ENCODE measurements at places on chromosomes 1 and 21.

GRCh38 chr1:63255153-63255552, 67.2 kb upstream of the FOXD3 start:
- DNase-seq, result no peak

DNA sequence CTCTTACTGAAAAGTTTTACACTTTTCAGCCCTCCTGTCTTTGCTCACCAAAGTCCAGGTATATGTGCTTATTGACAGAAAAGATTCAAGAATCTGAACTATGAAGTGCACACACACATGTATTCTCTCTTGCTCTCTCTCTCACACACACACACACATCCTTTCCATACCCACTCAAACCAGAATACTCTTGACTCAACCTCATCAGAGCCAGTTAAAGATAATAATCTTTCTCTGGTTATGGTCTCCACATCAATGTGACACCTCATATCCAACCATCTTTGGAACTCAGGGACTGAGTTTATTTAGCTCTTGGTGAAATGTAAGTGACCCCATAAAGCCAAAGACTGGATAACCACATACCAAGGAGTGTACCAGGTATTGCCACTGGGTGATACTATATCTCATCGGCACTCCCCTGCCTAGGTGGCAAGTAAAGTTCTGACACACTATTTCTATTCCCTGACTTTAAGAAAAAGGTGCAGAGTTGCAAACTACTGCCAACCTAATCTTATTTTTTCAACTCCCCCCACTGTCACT, 24.9 kb upstream of the RGS8 start:
- no peak for DNase-seq

DNA sequence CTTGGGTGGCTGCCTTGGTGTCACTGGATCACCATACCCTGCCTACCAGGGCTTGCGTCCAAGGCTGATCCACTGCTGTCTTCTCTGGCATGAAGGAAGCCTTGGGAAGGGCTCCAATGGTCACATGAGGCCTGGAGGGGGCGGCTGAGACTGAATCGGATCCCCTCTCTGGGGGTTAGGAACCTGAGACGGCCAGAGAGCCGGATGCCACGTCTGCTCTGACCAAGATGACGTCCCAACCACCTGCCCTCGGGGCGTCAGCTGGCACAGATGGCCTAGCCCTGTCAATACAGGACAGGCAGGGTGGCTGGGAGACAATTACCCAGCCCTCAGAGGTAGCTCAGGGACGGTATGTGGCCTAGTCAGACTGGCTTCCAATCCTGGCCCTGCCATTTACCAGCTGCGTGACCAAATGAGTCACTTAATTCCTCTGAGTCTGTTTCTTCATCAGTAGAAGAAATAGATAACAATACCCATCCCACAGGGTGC, 5.4 kb downstream of the TRIM62 start:
- no peak for DNase-seq

- DNase-seq, result no peak
Observed at GRCh38 chr1:12665511-12665910, 21.6 kb downstream of the AADACL4 start.

- no peak for DNase-seq
Observed at GRCh38 chr21:44089001-44089911, 17.9 kb upstream of the PWP2 start.

DNA sequence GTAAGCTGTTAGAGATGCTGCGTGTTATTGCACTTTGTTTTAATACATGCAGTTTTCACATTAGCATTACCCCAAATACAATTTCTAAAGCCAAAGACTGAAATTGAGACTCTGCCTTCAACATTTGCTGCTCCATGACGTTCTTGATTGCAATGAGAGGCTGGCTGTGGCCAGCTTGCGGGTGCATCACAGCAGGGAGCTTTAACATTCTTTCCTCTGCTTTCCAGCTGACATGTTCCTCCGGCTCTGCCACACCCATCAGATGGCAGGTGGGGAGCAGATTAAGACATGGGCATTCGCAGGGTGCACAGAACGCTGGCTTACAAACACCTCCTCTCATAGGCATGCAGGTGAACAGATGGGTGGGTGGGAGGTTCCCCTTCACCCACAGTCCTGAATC, 314.1 kb downstream of the DISC1 start:
- DNase-seq, result no peak

DNA sequence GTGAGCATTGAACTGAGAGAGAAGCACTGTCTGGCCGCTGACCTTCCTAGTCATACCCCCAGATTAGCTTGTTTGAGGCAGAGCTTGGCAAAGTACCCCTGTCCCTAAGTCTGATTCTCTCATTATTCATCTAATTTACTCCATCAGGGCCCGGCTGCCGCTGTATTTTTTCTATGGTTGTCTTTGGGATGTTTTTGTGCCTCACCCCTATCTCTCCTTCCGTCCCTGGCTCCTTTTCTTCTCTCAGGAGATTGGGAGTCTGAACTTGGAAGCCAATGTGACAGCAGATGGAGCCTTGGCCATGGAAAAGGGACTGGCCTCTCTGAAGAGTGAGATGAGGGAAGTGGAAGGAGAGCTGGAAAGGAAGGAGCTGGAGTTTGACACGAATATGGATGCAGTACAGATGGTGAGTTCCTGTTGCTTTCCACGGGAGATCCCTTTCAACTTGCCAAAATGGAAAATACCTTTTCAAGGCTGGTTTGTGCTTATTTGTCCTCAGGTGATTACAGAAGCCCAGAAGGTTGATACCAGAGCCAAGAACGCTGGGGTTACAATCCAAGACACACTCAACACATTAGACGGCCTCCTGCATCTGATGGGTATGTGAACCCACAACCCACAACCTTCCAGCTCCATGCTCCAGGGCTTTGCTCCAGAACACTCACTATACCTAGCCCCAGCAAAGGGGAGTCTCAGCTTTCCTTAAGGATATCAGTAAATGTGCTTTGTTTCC, 53.9 kb downstream of the LAMC2 start:
- DNase-seq, result no peak

DNA sequence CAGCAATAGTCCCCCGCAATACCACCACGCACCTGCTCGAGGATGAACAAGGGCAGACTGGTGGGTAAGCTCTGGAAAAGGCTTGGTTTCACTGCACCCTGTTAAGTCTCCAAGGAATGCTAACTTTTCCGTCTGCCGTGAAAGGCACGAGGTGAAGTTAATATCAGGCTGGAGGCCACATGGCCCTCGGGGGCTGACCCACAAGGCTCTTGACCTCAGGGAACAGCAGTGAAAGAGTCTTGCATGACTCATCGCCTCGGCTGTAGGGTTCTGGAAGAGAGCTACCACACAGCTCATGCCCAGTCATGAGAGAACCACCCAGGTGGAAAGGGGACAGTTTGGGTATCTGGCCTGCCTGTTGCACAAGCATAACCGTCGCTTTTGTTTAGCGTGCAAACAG, 24.7 kb downstream of the SCCPDH start:
- DNase-seq, result no peak

- DNase-seq, result no peak
Observed at GRCh38 chr1:80064524-80064923, 1058.0 kb upstream of the ADGRL4 start.

DNA sequence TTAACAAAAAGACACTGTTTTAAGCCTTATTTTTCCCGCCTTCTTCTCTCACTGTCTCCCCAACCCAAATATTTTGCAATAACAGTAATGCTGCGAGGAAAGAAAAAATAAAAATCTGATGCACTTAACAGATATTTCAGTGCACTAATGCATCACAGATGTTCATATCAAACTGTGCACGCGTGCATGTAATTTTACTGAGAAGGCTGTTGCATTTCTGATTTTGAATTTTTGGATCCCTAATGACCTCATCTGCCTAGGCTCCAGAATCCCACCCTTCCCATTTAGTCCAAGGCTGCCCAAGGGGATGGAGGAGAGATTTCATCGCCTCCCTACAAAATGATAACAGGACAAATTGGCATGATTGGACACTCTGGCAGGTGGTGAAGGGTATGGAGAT, 5.5 kb downstream of the TRABD2B start:
- no peak for DNase-seq

DNA sequence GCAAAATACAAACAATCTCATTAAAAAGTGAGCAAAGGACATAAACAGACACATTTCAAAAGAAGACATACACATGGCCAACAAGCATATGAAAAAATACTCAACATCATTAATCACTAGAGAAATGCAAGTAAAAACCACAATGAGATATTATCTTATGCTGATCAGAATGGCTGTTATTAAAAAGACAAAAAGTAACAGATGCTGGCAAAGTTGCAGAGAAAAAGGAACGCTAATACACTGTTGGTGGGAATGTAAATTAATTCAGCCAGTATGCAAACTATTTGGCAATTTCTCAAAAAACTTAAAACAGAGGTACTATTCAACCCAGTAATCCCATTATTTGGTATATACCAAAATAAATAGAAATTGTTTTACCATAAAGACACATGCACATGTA, 32.2 kb upstream of the TNFSF18 start:
- no peak for DNase-seq

GRCh38 chr1:68322837-68323687, 90.7 kb upstream of the WLS start:
- no peak for DNase-seq

GRCh38 chr1:57772580-57773195, 348.8 kb upstream of the DAB1 start:
- DNase-seq, result no peak

DNA sequence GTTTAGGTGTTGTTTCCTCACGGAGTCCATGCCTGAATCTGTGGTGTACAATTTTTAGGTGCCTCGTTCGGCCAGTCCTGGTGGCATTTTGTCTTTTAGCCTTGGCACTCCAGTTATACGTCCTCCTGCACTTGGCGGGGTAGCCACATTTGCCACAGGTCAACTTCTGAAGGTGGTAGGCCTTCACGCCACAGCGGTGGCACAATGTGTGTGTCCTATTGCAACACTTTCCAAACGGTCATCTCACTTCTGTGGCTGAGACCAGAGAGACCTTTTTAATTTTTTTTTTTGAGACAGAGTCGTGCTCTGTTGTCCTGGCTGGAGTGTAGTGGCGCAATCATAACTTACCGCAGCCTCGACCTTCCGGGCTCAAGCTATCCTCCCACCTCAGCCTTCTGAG, 49.1 kb downstream of the CAMTA1 start:
- DNase-seq, result no peak

- no peak for DNase-seq
Observed at GRCh38 chr21:43921979-43922945, 57.2 kb downstream of the AGPAT3 start.

GRCh38 chr1:113782406-113782805, 23.1 kb upstream of the PHTF1 start:
- no peak for DNase-seq

GRCh38 chr1:34320053-34320669, 143.5 kb downstream of the C1orf94 start:
- no peak for DNase-seq

DNA sequence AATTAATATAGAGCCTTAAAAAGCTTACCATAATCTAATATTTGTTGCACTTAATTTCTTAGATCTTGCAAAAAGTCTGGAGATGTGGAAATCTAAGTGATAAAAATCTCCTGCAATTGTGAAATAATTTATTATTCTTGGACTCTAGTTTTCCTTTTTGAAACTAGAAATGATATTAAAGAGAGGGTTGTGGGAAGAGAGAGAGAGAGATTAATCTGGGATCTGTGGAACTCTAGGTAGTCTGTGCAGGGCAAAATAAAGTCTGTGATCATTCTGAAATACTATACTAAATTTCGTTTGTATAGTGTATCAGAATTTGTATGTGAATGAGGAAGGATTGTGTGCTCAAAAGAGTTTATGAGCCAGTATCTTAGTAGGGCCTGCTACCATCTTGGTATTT, 692.3 kb downstream of the RWDD3 start:
- no peak for DNase-seq

DNA sequence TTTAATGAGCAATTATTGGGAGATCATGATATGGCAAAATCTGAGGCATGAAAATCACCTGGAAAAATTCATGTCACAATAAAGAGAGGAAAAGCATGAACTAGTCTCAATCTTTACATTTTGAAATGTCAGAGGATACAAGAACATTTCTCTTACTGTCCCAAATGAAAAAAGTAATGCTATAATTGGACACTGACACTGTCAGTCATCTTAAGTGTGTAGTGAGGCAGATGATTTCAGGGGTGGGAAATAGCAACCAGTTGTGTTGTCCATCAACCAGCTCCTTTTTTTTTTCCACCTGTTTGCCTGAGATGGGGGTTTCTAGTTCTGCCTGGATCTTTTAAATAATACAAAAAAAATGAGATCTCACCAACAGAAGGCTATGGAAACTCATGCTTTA, 646.2 kb downstream of the KCNT2 start:
- no peak for DNase-seq

GRCh38 chr1:88593358-88593757, 90.7 kb upstream of the PKN2 start:
- DNase-seq, result no peak

DNA sequence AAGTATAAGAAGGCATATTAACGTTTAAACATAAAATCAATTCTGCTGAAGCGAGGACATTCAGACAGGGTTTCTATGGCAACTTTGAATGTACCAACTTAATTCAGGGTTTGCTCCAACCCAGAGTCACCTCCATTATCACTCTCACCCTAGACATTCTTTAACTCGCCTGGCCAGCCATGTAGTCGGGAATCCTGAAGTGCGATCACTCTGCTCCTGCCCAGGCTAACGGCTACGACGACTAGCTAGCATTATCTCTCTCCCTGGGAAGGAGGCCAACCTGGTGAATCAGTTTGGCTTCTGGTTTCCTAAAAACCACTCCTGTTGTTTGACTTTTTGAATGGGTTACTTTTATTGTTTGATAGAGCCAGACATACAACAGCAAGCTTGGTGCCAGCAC, 38.9 kb upstream of the ZBTB18 start:
- no peak for DNase-seq

GRCh38 chr1:170863621-170864020, 71.7 kb upstream of the MROH9 start:
- no peak for DNase-seq

- no peak for DNase-seq
Observed at GRCh38 chr1:87108228-87108627, 193.8 kb downstream of the HS2ST1 start.

Measured in bone marrow (tissue), 2 donors.